Stimulated activated CD8-positive, alpha-beta memory T cell treated with anti-CD3 and anti-CD28 coated beads, Interleukin-4, amount 100 ng/mL, for 1 hour (primary cell): ENCODE measurements at places on chromosomes 7 and 10.

GRCh38 chr10:44924261-44925040, 13.3 kb downstream of the TMEM72 start:
- DNase-seq: no peak

DNA sequence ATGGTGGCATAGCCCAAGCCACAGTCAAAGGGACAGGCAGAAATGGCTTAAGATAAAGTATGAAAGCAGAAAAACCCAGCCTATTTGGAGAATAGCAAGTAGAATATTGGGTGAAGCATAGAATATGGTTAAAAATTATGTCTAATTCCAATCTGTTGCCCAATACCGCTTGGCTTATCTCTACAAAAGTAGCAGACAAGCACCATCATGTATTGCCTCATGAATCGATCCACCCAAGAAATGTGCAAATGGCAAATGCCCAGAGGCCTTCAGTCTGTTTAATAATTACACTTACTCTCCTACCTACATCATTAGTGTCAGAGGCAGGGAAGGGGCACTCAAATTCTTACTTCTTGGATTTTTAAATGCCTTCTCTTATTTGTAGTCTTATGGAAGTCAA, 130.9 kb upstream of the ADAM12 start:
- DNase-seq: no peak

DNA sequence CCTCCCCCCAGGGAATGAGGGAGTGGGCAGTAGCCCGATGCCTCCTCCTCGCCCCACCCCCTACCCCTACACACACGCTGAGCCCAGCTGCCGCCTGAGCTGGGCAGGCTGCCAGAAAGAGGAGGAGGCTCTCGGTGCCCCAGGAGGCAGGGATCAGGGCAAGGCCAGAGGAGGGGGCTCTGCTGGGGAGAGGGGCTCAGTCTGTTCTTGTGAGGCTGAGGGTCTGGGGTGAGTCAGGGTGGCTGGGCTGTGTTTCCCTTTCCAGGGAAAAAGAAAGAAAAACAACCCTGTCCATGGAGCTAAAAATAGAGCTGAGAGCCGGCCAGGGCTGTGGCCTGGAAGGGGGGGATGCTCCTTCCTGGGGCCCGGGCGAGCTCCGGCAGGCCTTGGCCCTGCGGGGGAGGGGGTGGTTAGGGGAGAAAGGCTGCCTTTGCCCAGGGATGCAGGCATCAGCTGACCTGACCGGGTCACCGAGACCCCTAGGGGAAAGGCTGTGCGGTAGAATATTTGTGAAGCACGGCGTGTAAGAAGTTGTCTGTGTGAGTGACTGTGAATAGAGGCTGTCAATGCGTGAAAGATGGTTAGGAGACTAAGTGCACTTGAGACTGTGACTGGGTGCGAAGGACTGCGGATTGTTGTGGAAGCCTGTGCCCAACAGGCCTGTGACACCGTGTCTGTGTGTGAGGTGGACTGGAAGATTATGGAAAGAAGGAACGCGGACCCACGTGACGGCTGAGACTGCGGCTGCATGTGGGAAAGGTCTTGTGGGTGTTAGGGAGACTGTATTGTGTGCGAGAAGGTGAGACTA, 1.2 kb upstream of the LZTS2 start:
- no peak for DNase-seq

DNA sequence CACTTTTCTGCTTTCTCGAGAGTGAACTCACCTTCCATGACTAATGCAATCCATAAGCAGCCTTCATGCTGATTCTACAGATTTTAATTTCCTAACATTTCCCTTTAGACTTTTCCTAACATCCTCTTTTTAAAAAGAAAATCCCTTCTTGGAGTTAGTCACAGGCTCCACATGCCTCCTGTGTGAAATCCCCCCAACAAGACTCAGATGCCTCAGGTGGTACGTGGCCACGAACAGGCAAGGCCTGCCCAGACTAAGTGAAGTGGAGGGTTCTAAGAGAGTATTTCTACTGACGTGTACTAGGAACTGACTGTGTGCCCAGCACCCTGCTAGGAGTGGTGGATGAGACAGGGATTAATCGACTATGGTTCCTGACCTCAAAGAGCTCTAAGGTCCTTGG, 125.9 kb upstream of the HPS1 start:
- no peak for DNase-seq

DNA sequence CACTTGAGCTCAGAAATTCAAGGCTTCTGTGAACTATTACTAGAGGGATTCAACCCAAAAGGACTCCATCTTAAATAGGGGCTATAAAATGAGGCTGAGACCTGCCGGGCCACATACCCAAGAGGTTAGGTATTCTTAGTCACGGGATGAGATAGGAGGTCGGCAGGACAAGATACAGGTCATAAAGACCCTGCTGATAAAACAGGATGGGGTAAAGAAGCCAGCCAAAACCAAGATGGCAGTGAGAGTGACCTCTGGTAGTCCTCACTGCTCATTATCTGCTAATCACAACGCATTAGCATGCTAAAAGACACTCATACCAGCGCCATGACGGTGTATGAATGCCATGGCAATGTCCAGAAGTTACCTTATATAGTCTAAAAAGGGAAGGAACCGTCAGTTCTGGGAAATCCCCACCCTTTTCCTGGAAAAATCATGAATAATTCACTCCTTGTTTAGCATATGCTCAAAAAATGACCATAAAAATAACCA, 101.2 kb upstream of the TRIM24 start:
- no peak for DNase-seq

DNA sequence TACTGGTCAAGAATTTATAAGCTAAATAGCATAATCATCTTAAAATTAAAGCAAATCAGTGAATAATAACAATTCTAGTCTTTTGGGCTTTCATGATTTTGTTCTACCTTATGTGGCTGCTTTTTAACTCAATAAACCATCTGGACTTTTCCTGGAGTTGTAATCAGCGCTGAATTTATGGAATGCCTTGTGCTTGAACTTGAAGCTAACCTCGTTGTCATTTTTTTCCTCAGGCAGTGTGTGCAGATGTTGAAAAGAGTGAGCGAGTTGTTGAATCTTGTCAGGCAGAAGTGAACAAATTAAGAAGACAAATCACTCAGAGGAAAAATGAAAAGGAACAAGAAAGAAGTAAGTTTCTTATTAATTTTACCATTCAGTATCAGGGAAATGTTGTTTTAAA, 29.5 kb downstream of the ABRAXAS2 start:
- DNase-seq: no peak

- no peak for DNase-seq
Measured at GRCh38 chr7:12646139-12646538, 41.3 kb upstream of the ARL4A start.

GRCh38 chr7:130486114-130486953, 5.6 kb upstream of the MEST start:
- DNase-seq: no peak

DNA sequence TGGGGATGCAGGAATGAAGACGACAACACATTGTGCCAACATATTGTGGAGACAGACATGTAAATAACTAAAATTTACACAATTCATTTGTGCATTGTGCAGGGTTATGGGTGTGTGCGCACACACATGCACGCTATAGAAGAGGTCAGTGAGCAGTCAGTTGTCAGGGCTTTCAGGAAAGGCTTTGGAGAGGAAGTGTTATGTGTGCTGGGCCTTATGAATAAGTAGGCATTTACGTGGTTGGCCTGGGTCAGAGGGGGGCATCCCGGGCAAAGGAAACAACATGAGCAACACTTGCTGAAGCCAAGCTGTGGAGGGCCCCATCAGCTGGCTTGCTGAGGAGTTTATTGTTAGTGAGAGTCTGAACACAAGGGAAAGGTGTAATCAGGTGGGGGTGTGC, 4.1 kb downstream of the PRXL2A start:
- DNase-seq: no peak

GRCh38 chr7:39186671-39187070, 209.0 kb downstream of the POU6F2 start:
- DNase-seq: no peak

GRCh38 chr10:87508837-87509236, 4.1 kb downstream of the MINPP1 start:
- DNase-seq: no peak

- DNase-seq: no peak
Measured at GRCh38 chr10:122341141-122341810, 33.2 kb upstream of the PLEKHA1 start.

DNA sequence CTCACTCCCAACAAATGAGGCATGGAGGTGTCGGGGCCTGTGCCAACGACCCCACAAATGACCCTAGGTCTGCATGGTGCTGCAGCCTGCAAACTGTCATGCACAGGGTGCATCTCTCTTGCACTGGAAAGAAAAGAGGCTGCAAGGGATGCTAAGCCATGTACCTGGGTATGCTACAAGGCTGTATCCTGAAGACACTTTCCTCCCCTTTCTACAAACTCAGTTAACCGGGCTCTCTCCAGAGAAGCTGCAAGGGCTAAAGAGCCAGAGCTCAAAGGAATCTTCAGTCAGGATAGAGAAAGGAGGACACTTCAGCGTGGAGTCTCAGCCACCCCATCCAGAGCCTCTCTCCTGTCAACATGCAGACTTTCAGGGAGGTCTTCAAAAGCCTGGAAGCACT, 449.0 kb downstream of the GRID1 start:
- DNase-seq: no peak

DNA sequence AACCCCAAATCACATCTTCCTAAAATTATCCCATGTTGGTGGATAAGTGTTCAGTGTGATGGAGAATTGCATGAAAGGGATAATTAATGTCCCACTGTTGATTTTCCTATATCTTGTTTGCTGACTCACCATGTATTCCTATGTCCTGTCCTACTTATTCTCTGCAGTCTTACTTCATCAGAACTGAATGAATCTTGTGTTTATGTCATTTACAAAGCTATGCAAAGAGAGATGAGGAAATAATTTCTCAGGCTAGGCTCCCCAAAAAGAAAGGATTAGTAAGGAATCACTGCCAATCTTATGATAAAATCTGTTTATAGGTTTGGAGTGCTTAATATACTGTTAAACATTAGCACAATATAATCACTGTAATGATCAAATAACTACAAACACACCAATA, 360.8 kb downstream of the CRPPA start:
- no peak for DNase-seq

GRCh38 chr7:140625908-140626868, 14.4 kb downstream of the DENND2A start:
- DNase-seq: no peak

DNA sequence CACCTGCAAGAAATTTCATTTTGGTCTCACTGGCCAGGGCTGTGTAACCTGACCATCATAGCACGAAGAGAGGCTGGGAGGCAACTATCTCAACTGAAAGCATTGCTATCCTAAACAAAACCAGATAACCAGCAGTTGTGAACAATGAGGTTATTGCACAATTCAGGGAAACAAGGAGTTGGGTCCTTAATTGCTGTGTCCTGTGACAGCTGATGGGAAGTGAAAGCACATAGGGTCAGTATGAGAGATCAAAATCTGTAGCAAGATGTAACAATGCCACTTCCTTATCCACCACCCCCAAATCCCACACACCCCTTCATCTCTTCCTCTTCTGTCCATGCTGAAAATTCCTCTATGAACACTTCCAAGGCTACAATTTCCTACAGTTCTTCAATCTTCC, 80.2 kb downstream of the HTR7 start:
- DNase-seq: no peak

DNA sequence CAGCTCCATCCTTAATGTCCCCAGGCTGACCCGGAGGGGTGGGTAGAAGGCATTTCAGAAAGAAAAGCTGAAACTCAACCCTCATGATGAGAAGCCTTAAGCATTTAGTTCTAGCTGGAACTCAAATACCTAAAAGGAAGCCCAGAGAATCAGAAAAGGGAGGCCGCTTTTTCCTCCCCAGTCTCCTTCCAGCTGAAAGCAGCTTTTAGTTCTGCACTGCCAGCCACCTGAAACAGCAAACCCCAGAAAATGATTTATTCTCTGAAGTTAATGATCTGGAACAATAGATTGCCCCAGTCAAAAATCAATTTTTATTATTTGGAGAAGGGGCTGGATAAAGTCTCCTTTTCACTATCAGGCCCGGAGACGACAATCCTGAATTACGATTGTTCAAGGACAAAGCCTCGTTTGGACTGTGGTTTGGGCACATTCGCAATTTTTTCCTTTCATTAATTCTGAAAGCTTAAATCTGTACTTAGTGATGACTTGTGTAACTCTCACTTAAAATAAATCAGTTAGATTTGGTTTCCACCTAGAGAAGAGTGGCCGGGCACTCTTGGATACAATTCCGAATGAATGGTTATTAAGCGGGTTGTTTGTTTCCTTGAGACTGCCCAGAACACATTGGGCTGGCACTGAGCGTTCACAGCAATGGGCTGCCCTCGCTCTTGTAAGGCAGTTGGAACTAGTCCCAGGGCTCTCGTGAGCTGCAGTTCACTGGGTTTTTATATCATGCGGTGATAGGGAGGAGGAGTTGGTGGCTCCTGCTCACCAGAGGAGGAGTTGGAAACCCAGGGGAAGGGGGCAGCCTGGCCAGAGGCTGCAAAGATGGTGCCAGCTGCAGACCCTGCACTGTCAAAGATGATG, 262.2 kb downstream of the CCSER2 start:
- DNase-seq: no peak

DNA sequence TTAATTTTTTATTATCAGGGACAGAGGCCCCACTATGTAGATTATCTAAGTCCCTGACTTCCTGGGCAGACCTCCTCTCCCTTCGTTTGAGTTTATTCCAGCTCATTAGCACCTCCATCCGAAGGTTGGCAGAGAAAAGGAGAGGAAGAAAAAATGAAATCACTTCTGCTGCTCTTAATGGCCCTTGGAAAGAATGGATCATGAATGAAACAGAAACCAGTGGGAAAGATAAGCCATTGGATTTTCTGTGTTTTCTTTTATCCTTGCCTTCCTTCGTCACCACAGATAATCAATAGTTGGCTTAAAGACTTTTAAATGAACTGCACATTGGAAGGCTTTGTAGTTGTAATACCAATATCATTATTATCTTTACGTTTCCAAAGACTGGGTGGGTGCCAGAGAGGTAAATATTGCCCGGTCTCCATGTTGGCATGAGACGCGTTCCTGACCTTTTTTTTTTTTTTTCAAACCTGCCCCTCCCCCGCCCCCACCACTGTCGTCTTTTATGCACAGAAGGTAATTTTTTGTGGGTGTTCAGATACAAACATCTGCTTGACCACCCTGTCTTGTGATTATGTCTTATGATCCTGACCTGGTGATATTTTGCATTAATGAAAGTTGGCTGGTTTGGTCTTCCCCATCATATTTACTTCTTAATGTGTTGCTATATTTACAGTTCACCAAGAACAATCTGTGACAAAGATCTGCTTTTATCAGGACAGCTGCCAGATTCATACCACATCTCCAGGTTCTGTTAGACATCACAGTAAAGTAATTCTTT, 116.8 kb downstream of the ARID5B start:
- no peak for DNase-seq

DNA sequence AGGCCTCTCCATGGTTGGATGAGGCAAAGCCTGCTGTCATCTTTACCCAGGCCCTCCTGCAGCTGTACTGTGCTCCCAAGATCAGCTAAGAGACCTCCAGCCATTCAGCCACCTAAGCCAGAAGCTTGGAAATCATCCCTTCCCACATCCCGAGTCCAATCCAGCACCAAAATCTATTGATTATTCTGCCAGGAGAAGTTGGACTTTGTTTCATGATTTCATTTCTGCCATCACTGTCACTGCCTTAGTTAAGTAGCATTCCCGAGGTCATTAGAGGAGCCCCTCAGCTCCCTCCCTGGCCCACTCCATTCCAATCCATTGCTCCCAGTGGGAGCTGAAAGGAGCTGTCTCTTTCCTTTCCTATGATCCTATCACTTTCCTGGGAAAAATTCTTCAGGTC, 14.1 kb downstream of the AKR1E2 start:
- no peak for DNase-seq
